Activated T-helper 1 cell treated with anti-CD3 and anti-CD28 coated beads, Interleukin-2, amount 50 U/mL, for 16 hours (primary cell): ENCODE measurements at places on chromosomes 4 and X.

DNA sequence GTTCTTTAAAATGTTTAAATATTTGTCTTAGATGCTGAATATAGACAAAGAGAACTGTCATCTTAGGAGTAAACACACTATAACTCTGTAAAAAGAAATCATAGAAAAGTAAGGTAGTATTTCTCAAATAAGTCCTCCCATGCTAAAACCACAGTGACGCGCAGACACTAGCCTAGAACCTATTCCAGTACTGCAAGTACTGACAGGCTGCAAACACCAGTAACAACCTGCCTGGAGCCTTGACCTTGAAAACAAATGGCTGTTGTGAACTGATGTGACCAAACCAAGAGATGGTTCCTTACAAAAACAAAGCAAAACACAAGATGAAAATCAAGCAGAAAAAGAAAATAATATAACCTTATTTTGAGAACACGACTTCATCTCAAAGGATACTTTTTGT is 8.5 kb downstream of the TIFA start:
- no peak for DNase-seq

DNA sequence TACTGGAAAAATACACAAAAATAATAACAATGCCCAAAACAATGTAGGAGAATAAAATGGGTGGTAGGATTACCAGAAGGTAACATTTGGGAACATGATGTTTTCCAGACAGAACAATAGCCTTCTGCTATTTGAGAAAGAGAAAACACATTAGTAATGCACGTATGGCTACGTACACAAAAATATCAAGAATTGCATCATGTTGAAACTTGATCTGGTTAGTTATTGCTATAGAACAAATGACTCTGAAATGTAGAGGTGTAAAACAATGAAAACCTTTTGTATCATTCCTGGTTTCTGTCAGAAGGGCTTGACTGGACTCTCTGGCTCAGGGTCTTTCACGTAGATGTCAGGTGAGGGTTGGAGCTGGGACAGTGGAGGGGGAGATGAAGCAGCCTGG is 1040.0 kb downstream of the FAT4 start:
- DNase-seq = no peak

DNA sequence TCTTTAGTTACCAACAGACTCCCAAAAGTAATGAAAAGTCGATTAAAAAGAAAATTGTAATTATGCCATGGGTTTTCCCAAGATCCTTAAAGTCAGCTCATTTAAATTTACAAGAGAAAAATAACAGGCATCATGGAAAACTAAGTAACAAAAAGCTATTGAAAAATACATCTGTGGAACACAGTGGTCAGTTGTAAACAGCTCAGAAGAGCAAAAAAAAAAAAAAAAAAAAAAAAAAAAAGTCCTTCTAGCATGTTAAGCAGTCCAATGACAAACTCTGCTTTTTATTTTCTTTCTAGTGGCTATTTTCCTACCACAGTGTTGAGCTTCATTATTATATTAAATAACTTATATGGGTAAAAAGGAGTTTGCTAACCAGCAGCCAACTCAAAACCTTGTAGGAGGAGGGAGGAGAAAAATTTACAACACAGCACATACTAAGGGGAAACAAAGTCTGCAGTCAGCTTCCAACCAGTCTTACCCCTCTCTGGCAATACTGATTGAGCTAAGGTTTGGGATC is 44.9 kb downstream of the RASGEF1B start:
- DNase-seq = no peak

DNA sequence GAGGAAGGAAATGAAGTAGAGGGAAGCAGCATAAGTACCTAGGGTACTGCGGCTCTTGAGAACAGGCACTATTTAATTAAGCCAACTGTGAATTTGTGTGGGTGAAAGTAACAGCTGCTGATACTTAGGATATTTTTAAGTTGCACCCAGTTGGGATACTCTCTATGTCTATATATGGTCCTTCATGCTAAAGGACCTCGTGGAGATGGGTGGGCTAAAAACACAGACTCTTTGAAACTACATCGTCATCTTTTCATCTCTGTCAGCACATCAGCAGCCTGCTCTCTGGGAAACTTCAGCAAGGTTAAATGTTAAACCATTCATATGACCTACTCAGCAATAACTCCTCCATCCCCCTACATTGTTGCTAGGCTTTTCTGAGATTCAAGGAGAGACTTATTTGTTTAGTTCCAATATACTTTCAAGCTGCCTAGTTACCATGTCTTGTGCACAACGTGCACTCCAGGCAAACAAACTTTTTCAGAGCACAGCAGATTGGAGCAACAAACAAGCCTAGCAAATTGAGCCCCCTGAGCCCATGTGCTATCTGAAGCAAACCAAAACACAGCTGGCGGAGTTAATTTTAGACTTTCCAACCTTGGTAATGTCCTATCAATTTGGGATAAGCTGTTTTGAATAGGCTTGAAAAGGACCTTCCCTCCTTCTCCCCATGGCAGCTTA is 6.2 kb upstream of the MOB1B start:
- DNase-seq = no peak

- DNase-seq = no peak
Observed at GRCh38 chrX:113726898-113727297, 857.0 kb upstream of the HTR2C start.

DNA sequence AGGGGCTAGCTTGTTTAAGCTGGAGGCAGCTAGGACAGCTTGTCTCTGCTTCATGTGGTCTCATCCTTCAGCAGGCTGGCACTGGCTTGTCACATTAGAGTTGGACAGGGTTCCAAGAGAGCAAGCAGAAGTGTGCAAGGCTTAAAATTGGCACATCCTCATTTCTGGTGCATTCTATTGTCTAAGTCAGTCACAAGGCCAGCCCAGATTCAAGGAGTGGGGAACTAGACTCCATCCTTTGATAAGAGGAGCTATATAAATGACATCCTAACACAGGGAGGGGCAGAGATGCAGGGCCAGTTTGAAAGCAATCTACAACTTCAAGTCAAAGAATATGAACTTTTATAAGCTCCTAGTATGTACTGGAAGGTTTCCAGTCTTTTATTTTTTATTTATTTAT is 313.2 kb downstream of the PTTG2 start:
- DNase-seq = no peak

GRCh38 chr4:110137829-110138228 is 60.6 kb downstream of the ELOVL6 start:
- DNase-seq = no peak

DNA sequence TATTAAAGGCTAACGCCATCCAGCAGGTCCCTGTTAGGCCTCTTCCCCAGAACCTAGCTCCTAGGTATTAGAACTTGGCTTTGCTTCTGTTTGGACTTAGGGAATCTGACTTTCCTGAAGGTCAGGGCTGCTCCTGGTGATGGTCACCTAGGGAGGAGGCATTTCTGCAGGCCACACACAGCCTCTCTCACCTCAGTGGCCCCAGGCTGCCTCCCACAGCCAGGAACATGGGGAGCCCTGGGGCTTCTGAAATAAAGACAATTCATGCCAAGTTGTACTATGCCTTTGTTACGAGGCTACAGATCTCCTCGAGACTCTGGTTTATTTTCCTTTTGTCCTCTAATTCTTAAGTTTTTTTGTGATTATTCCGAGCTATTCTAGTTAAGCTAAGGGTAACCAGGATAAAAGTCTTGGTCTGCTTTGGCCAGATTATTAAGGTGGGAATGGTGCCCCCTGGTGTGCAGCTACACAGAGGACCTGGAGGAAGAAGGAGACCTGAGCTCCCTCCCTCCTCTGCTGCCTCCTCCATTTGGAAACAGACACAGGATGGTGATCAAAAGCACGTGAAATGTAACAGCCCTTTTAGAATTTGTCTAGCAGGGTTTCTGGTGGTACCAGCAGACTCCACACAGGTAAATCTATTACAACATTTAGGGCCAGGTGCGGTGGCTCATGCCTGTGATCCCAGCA is 131.0 kb downstream of the DCLK2 start:
- DNase-seq = no peak

GRCh38 chrX:96692454-96692853 is 7.8 kb downstream of the DIAPH2 start:
- no peak for DNase-seq

GRCh38 chrX:80335062-80335830 is 85.0 kb upstream of the TENT5D start:
- no peak for DNase-seq

GRCh38 chr4:38775326-38775725 is 7.5 kb downstream of the TLR10 start:
- no peak for DNase-seq

- DNase-seq = no peak
Observed at GRCh38 chrX:47638816-47639215, 9.1 kb upstream of the CFP start.
